ENCODE measurements at places on chromosomes 1 and 21. TPM values are rescaled to one million over a fixed set of nuclear protein-coding genes. Genes with fewer than 3 reads are reported as not detected.
A peak's percentile ranks its signal among the peaks of the same experiment; 100 is the strongest.

- no peak for DNase-seq
These were observed 9.4 kb upstream of the KCNC4 start for GRCh38 chr1:110200666-110201065.

GRCh38 chr1:245503548-245503947, 348.8 kb downstream of the KIF26B start:
- DNase-seq: no peak

GRCh38 chr1:40703316-40703715, 11.8 kb downstream of the NFYC start:
- no peak for DNase-seq

PRDM16 gene
- not detected for total RNA-seq

DNA sequence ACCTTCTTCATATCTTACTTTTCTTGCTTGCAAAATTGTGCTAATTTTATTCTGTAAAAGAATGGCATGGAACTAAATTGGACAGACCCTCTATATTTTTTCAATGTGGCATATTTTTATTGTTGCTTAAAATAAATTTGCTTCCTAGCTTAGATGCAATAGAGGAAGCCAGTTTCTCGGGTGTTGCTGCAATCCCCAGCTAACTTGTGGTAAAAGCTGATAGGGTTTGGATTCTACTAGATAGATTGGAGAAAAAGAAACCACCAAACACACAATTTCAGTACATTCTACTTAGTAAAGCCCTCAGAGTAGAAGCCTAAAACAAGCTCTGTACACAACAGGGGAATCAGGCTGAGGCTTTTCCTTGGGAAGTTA, 49.5 kb upstream of the GCLM start:
- DNase-seq: no peak

- DNase-seq: no peak
These were observed 2.4 kb downstream of the NHLH2 start for GRCh38 chr1:115838431-115839028.

SCAF4 gene
- total RNA-seq: 12.1 TPM

- no peak for DNase-seq
These were observed 28.2 kb upstream of the LGALS8 start for GRCh38 chr1:236495467-236496112.

GRCh38 chr1:240169188-240169587, 77.5 kb downstream of the FMN2 start:
- no peak for DNase-seq

- no peak for DNase-seq
These were observed 41.9 kb downstream of the PTPRF start for GRCh38 chr1:43572538-43572937.

GRCh38 chr1:7975212-7975865, 13.8 kb downstream of the PARK7 start:
- peak; percentile 79 for DNase-seq

B3GALT5 gene
- 2.7 TPM for total RNA-seq

TRABD2B gene
- 1.6 TPM for total RNA-seq

GRCh38 chr1:155192346-155193274, 15.1 kb downstream of the THBS3 start:
- DNase-seq: no peak

- no peak for DNase-seq
These were observed 644 bp downstream of the UBE4B start for GRCh38 chr1:10033359-10033845.
